ENCODE measurements at places on chromosomes 16 and 17. TPM values are rescaled to one million over a fixed set of nuclear protein-coding genes. Genes with fewer than 3 reads are reported as not detected.

GRCh38 chr16:13909872-13910303 is 10.1 kb upstream of the ERCC4 start:
- no peak for DNase-seq

Gene NCOR1
- total RNA-seq = 182 TPM

GRCh38 chr16:65961476-65962143 is 404.9 kb upstream of the CDH5 start:
- DNase-seq = no peak

DNA sequence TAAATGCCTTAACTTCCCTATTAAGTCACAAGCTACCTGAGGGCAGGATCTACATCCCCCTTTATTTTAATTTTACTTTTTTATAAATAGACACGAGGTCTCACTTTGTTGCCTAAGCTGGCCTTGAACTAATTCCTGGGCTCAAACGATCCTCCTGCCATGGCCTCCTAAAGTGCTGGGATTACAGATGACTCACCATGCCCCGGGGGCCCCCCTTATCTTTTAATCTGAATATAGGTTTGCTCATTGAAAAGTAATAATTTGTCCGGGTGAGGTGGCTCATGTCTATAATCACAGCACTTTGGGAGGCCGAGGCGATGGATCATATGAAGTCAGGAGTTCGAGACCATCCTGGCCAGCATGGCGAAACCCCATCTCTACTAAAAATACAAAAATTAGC is 14.2 kb downstream of the ETV4 start:
- DNase-seq = no peak

- DNase-seq = no peak
These were observed 102.8 kb upstream of the SMIM36 start for GRCh38 chr17:55614061-55614460.

DNA sequence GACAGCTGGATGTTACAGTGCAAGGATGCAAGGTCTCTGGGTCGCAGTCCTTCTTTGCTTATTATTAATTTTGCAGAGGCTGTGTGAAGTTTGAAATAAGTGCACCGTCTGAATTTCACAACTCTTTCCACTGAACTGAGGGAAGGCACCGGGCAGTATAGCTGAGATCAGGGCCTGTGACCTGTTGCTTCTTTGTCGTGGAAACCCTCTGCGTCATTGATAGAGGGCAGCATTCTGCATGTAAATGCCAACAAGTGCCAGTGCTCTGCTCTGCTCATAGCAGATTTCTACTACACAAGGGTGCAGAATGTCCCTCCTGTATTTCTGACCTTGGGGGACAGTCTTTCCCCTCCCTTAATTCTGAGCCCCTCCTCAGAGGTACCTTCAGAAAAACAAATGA is 26.0 kb downstream of the CD300LF start:
- DNase-seq = no peak

DNA sequence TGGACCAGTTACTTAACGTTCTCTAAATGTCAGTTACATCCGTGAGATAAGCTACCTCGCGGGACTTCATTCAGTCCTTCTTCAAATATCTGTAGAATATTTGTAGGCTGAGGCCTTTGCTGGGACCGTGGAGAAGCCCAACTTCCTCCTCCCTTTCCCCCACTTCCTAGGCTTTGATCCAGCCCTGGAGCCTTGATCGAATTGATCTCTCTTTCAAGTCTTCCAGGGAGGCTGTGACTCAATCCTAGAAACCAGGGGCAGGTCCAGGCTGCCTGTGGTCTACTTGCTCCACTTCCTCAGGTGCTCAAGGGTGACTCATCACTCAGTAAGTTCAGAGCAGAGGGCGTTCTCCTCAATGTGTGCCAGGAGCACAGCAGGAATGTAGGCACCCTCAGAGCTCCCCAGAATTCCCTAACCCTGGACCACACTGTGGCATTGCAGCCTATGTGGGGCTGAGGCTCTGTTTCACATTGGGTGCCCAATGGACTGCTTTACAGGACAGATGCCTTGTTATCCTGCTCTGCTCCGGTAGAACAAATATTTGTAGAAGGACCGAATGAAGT is 11.2 kb upstream of the CEP20 start:
- DNase-seq = peak; percentile 41

DNA sequence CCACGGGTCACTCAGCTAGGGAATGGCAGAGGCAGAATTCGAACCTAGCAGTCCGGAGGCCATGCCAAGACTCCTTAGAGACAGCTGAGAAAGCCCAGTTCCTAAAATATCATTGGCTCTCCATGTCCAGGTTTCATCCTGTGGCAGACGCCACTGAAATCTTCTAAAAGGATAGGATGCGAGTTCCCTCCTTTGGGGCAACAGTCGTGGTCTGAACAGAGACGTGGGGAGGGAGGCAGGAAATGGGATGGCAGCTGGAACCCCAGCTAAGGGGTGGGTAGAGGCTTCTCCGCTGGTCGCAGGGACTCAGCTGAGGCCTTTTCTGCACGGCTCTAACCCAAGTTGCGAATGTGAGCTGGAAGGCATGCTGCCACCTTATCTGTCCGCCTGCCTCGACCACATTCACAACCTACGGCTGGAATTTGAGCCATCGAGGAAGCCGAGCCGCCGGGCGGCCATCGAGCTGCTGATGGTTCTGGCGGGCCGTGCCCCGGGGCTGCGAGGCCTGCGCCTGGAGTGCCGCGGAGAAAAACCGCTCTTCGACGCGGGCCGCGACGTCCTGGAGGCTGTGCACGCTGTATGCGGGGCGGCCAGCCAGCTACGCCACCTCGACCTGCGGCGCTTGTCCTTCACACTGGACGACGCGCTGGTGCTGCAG is 1.9 kb upstream of the HSF4 start:
- no peak for DNase-seq

DNA sequence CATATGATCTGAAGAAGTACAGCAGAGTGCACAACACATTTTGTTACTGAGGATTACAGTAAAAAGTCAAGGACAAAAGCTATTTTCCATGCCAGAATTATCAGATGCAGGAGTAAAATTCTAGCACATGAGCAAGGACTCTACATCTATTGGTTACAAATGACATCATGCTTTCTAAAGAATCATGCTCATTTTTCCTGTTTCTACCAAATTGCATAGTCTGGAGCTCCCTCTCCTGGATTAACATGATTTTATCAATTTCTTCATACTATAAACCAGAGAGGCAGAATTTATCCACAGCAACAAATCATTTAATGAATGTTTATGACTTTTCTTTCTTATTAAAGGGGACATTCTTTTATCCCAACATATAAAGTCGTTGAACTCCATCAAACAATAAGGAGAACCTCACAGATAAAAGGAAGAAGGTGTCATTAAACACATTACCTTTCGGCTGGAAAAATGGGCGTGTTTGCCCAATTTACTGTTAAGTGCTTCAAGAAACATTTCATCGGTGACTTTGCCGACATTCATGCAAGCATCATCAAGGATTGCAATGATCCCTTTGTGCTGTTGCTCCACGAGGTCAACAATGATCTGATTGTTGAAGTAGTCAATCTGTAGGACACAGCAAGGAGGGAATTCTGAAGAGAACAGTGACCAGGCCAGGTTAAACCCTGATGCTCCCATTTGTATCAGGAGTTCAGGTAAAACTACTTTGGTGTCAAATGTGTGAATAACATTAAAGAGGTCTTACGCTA is 121.7 kb downstream of the MYO1D start:
- peak; percentile 7 for DNase-seq

DNA sequence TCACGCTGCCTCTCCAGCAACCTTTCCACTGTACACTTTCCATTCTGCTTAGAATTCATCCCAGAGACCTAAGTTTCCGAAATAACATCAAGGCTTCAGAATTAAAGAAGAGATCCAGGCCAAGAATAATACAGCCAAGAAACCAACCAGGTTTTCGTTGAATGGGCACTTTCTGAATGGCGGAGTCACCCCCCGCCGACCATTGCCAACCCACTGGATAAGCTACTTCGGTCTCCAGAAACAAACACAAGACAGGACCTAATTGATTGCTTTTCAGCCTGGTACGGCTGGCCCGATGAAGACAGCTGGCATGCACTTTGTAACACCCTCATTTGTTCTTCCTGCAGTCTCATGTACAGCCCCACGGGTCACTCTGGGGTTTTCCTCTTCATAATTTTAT is 308.1 kb upstream of the ZFHX3 start:
- DNase-seq = no peak

DNA sequence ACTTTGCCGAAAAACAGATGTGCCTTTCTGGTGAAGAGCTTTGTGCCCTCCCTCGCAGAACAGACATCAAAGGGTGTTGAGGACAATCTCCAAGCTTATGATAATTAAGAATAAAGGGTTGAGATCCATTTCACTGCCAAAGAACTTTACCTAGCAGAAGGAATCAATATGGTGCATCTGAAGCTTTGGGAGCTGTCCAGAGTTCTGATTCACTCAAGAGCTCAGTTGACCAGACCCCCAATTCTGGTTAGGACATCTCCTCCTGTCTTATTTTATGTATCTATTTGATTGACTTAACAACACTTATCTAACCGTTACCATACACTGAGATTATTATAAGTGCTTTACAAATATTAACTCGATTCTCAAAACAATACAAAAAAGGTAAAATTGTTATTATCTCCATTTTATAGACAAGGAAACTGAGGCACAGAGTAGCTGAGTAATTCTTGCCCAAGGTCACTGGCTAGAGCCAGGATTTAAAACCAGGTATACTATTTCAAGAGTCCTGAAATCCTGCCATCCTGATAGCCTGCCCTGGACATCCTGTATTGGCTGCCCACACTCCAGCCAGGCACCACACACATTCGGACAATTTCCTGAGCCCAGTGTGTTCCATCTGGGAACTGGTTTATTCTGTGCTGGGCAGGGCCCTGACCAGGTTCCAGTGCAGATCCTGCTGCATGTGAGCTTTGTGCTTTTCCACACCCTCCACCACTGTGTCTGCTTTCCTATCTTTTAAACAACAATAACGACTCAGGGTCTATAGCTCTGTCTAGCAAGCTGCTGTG is 29.8 kb downstream of the PITPNM3 start:
- no peak for DNase-seq

DNA sequence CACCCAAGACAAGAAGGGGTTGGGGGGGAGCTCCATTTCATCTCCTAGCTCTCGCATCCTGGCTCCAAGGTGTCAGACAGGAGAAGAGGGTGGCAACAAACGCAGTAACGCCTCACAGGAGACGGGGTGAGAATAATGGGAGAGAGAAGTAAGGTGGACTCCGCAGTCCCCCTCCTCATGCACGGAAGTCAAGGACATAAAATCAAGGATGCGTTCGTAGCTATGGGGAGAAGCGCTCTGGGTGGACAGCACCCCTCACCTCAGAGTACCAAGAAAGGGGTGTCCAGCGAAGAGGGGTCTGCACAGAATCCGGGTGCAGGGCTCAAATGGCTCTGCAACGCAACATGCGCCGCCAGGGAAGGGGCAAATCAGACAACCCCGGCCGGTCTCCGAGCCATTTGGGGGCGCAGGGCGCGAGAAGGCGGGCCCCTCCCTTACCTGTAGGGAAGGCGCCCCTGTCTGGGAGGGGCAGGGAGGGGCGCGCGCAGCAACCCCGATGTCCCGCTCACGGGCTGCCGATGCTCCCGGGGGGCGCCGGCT is 555 bp downstream of the HDAC5 start:
- DNase-seq = peak; percentile 40

Gene TRPV3
- total RNA-seq = 0.27 TPM

DNA sequence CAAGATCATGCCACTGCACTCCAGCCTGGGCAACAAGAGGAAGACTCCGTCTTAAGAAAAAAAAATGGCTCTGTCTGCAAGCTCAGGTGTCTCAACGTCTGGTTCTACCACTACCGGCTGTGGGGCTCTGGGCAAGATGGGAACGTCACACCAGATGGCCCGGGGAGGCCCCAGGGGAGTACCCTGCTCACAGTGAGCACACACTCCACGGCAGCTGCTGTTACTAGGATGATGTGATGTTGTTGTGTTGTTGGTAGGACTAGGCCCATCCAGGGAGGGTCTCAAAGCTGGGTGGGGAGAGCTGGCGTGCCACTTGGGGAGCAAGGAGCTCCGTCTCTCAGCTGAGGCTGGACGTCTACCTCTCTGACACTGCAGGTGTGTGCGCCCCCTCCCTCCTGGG is 9.4 kb upstream of the NPTX1 start:
- no peak for DNase-seq
